ENCODE measurements at places on chromosomes 3 and 15. TPM values are rescaled to one million over a fixed set of nuclear protein-coding genes. Genes with fewer than 3 reads are reported as not detected.

Gene VPS18
- total RNA-seq: 13.2 TPM

Gene SCAANT1
- total RNA-seq: not detected

Gene CCDC54
- not detected for total RNA-seq

DNA sequence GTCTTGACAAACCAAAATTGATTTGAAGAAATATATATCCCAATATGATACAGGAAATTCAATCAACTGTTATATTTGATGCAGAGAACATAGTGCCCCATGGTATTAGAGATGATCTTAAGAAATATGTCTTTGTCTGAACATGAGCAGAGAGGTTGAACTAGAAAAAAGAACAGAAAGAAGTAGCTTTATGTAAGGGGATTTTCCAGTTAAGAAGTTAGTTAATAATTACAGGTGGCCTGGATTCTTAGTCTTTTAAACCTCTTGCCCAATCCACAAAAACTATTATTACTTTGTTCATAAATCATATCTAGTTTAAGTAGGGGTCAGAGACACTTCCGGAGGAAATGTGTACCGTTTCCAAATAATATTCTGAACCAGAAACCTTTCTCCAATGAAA lies 1186.7 kb upstream of the EPHA6 start:
- no peak for DNase-seq

GRCh38 chr15:88083811-88084760 lies 172.5 kb downstream of the NTRK3 start:
- no peak for DNase-seq

DNA sequence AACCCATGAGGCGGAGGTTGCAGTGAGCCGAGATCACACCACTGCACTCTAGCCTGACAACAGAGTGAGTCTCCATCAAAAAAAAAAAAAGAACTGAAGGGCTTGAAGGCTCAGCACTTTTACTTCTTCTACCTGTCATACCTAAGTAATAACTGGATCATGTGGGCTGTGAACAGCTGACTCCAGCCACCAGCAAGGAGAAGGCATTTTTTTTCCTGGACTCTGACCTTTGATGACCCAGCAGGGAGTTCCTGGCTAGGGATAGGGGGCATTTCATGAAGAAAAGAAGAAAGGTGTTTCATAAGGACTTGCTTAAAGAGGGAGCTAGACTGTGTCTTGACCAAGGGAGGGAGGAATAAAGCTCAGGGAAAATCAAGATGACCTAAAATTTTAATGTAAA lies 266.0 kb downstream of the ZNF621 start:
- no peak for DNase-seq
